Karpas-422 (cell line): ENCODE measurements at places on chromosomes 16 and 17. TPM values are rescaled to one million over a fixed set of nuclear protein-coding genes. Genes with fewer than 3 reads are reported as not detected.

DNA sequence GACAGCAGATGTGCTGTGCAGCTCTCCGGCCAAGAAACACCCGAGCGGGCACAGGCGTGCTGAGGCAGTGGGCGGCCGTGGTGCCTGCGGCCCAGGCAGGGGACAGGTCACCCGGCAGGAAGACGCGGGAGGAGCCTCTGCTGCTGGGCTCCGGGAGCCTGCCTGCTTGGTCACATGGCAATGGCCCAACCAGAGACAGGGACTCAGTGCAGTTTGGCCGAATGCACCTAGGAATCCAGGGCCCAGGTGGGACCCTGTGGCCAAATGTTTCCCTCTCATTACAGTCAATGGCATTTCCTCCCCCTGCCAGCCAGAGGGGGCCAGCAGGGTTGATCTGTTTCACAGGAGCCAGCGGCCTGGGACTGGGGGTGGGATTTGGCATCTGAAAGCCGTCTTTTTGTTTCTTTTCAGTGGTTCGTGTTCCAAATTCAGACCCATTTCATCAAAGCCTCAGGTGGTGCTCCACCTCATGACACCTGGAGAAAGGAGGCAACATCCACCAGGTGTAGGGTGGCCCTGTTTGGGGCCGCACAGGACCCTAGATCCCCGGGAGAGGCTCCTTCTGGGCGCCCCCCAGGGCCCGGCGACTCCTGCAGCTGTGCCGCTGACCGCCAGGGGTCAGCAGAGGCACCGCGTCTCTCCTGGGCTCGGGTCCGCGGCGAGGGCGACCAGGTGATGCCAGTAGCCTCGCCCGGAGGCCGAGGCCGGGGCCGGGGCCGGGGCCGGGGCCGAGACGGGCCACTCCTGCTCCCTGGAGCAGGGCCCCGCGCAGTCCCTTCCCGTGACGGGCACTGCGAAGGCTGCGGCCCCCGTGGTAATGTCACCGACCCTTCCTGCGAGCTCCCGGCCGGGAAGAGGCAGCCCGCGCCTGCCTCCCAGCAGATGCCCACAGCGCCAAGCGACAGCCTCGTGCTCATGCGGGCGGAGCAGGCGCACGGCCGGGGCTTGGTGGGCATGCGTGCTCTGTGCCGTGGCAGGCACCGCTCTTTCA, 118.5 kb downstream of the C16orf78 start:
- H3K4me3 ChIP-seq, result no peak overlapping the region
- no peak overlapping the region for H3K27ac ChIP-seq
- H3K27me3 ChIP-seq, result no peaks in the 10 kb centered on the region

GRCh38 chr17:81941484-81942166, 4.5 kb upstream of the PYCR1 start:
- peak overlapping the region; percentile 15; the same call in 1 of the 2 replicates for H3K4me3 ChIP-seq
- no peaks in the 10 kb centered on the region for H3K27me3 ChIP-seq
- no peaks in the 10 kb centered on the region for H3K36me3 ChIP-seq
- H3K4me1 ChIP-seq, result peaks cover 11% of the 10 kb centered on the region
- H3K27ac ChIP-seq, result no peak overlapping the region

GRCh38 chr17:36749493-36749892, 148.1 kb downstream of the MRM1 start:
- no peak overlapping the region for H3K4me3 ChIP-seq
- DNase-seq, result no peak

- H3K27ac ChIP-seq, result no peak overlapping the region
- H3K4me3 ChIP-seq, result no peak overlapping the region
- H3K36me3 ChIP-seq, result no peaks in the 10 kb centered on the region
- DNase-seq, result no peak
Measured at GRCh38 chr16:79993629-79994209, 393.2 kb upstream of the MAF start.

GRCh38 chr17:20121359-20122253, 112.4 kb downstream of the SPECC1 start:
- no peaks in the 10 kb centered on the region for H3K4me1 ChIP-seq
- H3K27me3 ChIP-seq, result no peaks in the 10 kb centered on the region
- DNase-seq, result peak; percentile 81
- no peaks in the 10 kb centered on the region for H3K36me3 ChIP-seq
- no peak overlapping the region for H3K27ac ChIP-seq
- H3K4me3 ChIP-seq, result no peak overlapping the region

DNA sequence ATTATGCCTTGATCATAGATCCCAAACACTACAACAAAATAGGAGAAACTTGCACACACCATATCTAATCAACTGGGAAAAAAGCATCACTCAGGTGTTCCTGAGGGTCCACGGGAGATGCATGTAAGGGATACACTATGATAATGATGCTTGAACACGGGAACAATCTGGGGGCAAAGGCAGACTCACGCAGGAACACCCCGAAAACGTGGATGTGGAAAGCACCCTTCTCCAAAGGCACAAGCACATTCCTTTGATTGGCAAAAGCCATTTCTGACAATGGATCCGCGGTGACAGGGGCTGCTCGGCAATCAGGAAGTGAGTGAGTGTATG, 1.3 kb downstream of the ZNF652 start:
- peak overlapping the region; percentile 96 for H3K27ac ChIP-seq
- peaks cover 52% of the 10 kb centered on the region for H3K4me1 ChIP-seq
- H3K4me3 ChIP-seq, result peak overlapping the region; percentile 89
- H3K27me3 ChIP-seq, result no peaks in the 10 kb centered on the region

- no peaks in the 10 kb centered on the region for H3K36me3 ChIP-seq
- H3K4me1 ChIP-seq, result peaks cover 4% of the 10 kb centered on the region; the same call in 1 of the 2 replicates
- H3K27ac ChIP-seq, result no peak overlapping the region
Measured at GRCh38 chr17:14337596-14338079, 36.8 kb downstream of the HS3ST3B1 start.

GRCh38 chr17:39666231-39666600, 1.1 kb downstream of the TCAP start:
- no peak for DNase-seq
- H3K36me3 ChIP-seq, result no peaks in the 10 kb centered on the region
- no peaks in the 10 kb centered on the region for H3K27me3 ChIP-seq
- peaks cover 18% of the 10 kb centered on the region for H3K4me1 ChIP-seq

DNA sequence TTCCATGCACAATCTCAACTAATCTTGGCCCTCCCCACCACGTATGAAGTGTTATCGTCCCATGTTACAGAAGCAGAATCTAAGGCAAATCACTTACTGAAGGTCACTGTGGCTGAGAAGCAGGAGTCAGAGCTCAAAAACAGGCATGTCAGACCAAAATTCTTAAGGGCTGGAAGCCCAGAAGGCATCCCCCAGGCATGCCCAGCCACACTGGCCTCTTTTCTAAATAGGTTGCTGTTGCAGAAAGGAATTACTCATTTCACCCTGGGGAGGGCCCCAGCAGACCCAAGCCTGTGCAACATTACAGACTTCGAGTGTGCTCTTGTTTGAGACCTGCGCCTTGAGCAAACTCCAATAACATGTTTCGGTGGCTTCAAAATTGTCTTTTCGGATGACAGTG, 194.1 kb downstream of the RBFOX1 start:
- no peaks in the 10 kb centered on the region for H3K27me3 ChIP-seq
- no peak for DNase-seq
- H3K36me3 ChIP-seq, result no peaks in the 10 kb centered on the region
- no peak overlapping the region for H3K27ac ChIP-seq
- no peaks in the 10 kb centered on the region for H3K4me1 ChIP-seq
- no peak overlapping the region for H3K4me3 ChIP-seq

GRCh38 chr16:80580109-80580832, 39.5 kb downstream of the DYNLRB2 start:
- H3K4me3 ChIP-seq, result no peak overlapping the region
- H3K36me3 ChIP-seq, result no peaks in the 10 kb centered on the region
- DNase-seq, result no peak
- H3K4me1 ChIP-seq, result no peaks in the 10 kb centered on the region
- H3K27ac ChIP-seq, result no peak overlapping the region

DNA sequence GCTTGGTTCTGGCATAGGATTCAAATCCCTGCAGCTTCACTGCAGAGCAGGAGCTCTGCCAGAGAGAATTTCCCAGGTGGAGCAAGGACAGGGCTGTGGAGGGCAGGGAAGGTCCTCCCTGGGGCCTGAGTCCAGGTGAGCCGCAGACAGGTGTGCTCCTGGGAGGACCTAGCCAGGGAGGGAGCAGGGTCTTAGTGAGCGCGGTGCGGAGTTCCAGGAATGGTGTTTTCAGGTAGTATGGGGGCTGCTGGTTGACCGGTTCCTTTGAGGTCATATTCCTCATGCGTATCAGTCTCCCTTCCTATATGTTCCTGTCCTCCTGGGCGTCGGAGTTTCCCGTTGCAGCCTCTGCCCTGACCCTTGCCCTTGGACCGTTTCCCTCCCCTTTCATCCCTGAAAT, 813.3 kb downstream of the KCNJ18 start:
- H3K27me3 ChIP-seq, result no peaks in the 10 kb centered on the region
- H3K27ac ChIP-seq, result peak overlapping the region; percentile 85

GRCh38 chr17:50056961-50057330, 1.0 kb downstream of the ITGA3 start:
- H3K36me3 ChIP-seq, result no peaks in the 10 kb centered on the region
- H3K4me1 ChIP-seq, result peaks cover 49% of the 10 kb centered on the region
- H3K27ac ChIP-seq, result no peak overlapping the region
- no peaks in the 10 kb centered on the region for H3K27me3 ChIP-seq

- no peak overlapping the region for H3K4me3 ChIP-seq
- no peak overlapping the region for H3K27ac ChIP-seq
- H3K27me3 ChIP-seq, result no peaks in the 10 kb centered on the region
- H3K36me3 ChIP-seq, result no peaks in the 10 kb centered on the region
Measured at GRCh38 chr16:57564571-57565270, 22.3 kb downstream of the ADGRG5 start.

DNA sequence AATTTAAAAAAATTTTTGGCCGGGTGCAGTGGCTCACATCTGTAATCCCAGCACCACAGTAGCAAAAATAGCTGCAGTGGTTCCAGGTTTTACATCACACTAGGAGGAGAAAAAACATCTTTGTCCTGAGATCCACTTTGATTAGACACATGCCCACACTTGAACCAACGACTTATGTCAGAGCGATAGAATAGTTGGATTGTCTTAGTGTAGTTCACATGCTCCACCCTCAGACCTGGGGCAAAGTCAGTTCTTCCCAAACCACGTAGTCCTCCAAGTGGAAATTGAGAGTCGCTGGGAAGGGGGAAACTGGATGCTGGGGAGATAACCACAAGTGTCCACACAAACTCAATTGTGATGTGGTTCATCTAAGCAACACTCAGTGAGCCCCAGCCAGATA, 11.4 kb upstream of the ITGAM start:
- H3K27ac ChIP-seq, result no peak overlapping the region
- H3K36me3 ChIP-seq, result no peaks in the 10 kb centered on the region
- no peaks in the 10 kb centered on the region for H3K27me3 ChIP-seq
- no peak overlapping the region for H3K4me3 ChIP-seq
- DNase-seq, result no peak

DNA sequence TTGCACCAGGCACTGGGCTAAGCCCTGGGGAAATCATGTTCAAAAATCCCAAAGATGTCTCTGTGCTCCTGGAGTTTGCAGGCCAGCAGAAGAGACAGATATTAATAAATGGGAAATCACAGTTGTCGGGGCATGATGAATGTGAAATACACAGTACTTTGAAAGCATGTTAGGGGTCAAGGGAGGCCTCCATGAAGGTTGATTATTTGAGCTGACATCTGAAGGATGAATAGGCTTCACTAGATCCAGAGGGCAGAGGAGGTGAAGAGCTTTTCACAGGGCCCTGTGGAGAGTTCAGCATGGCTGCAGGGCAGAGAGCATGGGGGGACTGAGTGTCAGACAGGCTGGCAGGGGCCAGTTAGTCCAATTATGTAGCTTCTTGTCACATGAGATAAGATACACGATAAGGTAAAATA, 2.6 kb downstream of the ANKRD40CL start:
- peaks cover 44% of the 10 kb centered on the region for H3K4me1 ChIP-seq
- no peaks in the 10 kb centered on the region for H3K36me3 ChIP-seq
- no peaks in the 10 kb centered on the region for H3K27me3 ChIP-seq
- H3K4me3 ChIP-seq, result peak overlapping the region; percentile 58

GRCh38 chr17:4827399-4827798, 5.7 kb upstream of the MINK1 start:
- no peaks in the 10 kb centered on the region for H3K36me3 ChIP-seq
- H3K27me3 ChIP-seq, result no peaks in the 10 kb centered on the region
- no peaks in the 10 kb centered on the region for H3K4me1 ChIP-seq
- H3K4me3 ChIP-seq, result no peak overlapping the region
- no peak overlapping the region for H3K27ac ChIP-seq

- H3K27ac ChIP-seq, result no peak overlapping the region
- H3K4me3 ChIP-seq, result no peak overlapping the region
- H3K27me3 ChIP-seq, result no peaks in the 10 kb centered on the region
- no peaks in the 10 kb centered on the region for H3K4me1 ChIP-seq
- no peak for DNase-seq
- H3K36me3 ChIP-seq, result no peaks in the 10 kb centered on the region
Measured at GRCh38 chr16:9934723-9935508, 247.3 kb downstream of the GRIN2A start.

DNA sequence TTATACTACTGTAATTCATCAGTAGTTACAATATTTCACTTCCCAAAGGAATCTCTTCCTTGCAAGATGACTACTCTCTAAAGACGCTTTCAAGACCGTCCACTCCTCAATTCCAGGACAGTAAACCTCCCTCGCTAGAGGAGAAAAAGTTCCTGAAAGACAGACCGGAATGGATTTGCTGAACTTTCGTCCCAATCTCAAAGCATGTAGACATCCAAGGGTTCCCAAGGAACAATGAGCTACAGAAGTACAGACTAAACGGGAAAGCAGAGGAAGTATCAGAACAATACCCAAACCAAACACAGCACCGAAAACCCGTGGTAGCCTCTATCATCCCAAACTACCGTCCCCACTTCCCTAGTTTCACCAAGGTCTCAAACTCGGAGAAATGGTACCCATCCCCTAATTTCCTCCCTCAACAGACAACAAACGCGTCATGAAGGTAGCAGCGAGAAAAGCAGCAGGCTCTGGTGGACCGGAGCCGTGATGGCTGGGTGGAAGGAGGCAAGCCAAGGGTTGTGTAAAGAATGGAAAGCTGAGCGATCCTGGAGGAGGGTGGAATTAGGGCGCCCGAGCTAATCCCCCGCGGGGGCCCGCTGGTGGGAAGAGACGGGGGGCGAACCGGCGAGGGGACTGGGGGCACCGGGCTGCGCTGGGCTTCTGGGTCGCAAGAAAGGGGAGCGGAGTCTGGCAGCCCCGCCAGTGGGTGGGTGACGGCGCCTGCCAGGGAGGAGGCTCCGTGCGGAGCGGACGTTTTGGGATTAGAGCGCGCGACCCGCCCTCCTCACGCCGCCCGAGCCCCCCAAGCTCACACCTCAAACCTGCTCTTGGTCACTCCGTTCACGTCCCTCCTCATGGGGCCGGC, 647 bp downstream of the FBXL20 start:
- peak; percentile 56 for DNase-seq
- H3K27me3 ChIP-seq, result no peaks in the 10 kb centered on the region
- H3K36me3 ChIP-seq, result peaks cover 5% of the 10 kb centered on the region; the same call in 1 of the 2 replicates
- H3K4me1 ChIP-seq, result peaks cover 35% of the 10 kb centered on the region

- no peaks in the 10 kb centered on the region for H3K4me1 ChIP-seq
- DNase-seq, result no peak
- H3K27ac ChIP-seq, result no peak overlapping the region
- no peaks in the 10 kb centered on the region for H3K27me3 ChIP-seq
Measured at GRCh38 chr16:83603723-83604570, 203.8 kb upstream of the HSBP1 start.

Gene ATP6V0A1
- total RNA-seq, result 53.1 and 59.9 TPM in 2 replicates

Gene GPRC5B
- total RNA-seq, result not detected in 2 replicates

Gene FBXL16
- total RNA-seq, result 0.48 and 2.1 TPM in 2 replicates

Gene WDR81
- 11.7 and 28.9 TPM in 2 replicates for total RNA-seq

Gene NOXO1
- not detected in 2 replicates for total RNA-seq

Gene EPN3
- not detected in 2 replicates for total RNA-seq

Gene WNK4
- 0.76 and 3.3 TPM in 2 replicates for total RNA-seq

Gene CDRT15
- total RNA-seq, result not detected in 2 replicates

Gene ZNRF1
- 5.9 and 14.4 TPM in 2 replicates for total RNA-seq
